ENCODE measurements at places on chromosomes 13 and 19.
A peak's percentile ranks its signal among the peaks of the same experiment; 100 is the strongest.

- peak; percentile 84 for DNase-seq
Measured at GRCh38 chr19:46495786-46496099, at the start of gene PNMA8B. PNMA8B (minus strand) TSS chr19:46495867; CDS start chr19:46495465, 402 bp downstream.

GRCh38 chr13:35057858-35058257 is 115.8 kb downstream of the NBEA start:
- DNase-seq: no peak

- no peak for DNase-seq
Measured at GRCh38 chr13:74325106-74325505, 190.9 kb upstream of the KLF12 start.

DNA sequence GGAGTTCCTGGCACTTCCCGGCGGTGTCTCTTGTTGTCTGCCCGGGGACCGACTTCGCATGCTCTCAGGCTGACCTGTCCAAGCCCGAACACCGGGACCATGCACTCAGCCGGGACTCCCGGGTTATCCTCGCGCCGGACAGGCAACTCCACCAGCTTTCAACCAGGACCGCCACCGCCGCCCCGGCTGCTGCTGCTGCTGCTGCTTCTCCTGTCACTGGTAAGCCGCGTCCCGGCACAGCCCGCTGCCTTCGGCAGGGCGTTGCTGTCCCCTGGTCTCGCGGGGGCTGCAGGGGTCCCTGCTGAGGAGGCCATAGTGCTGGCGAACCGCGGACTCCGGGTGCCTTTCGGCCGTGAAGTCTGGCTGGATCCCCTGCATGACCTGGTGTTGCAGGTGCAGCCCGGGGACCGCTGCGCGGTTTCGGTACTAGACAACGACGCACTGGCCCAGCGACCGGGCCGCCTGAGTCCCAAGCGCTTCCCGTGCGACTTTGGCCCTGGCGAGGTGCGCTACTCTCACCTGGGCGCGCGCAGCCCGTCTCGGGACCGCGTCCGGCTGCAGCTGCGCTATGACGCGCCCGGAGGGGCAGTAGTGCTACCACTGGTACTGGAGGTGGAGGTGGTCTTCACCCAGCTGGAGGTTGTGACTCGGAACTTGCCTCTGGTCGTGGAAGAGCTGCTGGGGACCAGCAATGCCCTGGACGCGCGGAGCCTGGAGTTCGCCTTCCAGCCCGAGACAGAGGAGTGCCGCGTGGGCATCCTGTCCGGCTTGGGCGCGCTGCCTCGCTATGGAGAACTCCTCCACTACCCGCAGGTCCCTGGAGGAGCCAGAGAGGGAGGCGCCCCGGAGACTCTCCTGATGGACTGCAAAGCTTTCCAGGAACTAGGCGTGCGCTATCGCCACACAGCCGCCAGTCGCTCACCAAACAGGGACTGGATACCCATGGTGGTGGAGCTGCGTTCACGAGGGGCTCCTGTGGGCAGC is 661 bp downstream of the FREM2 start:
- DNase-seq: no peak

DNA sequence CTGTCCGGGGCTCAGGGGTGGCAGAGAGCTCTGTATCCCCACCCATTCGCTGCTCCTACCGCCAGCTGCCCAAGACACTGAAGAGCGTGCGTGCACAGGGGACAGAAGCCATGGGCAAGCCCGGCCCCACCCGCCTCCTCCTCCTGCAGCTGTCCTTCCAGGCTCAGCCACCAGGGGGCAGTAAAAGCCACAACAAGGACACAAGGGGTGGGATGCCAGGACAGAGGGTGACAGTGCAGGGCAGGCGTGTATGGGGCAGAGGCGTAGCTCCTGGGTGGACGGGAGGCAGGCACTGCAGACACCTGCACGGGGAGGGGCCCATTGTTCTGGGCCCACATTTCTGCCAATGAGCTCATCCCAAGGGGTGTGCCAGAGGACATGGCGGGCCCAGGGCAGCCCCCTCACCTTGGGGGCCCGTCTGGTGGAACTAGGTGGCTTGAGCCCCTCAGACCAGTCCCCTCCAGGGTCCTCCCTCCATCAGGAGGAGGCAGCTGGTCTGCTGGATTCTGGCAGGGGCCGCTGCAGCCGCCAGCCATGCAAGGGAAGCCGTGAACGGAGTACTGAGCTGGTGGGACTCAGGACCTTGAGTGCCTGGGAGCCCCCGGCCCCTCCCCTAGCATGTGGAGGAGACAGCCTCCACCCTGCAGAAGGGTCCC is 61.2 kb downstream of the MLLT1 start:
- DNase-seq: peak; percentile 87

DNA sequence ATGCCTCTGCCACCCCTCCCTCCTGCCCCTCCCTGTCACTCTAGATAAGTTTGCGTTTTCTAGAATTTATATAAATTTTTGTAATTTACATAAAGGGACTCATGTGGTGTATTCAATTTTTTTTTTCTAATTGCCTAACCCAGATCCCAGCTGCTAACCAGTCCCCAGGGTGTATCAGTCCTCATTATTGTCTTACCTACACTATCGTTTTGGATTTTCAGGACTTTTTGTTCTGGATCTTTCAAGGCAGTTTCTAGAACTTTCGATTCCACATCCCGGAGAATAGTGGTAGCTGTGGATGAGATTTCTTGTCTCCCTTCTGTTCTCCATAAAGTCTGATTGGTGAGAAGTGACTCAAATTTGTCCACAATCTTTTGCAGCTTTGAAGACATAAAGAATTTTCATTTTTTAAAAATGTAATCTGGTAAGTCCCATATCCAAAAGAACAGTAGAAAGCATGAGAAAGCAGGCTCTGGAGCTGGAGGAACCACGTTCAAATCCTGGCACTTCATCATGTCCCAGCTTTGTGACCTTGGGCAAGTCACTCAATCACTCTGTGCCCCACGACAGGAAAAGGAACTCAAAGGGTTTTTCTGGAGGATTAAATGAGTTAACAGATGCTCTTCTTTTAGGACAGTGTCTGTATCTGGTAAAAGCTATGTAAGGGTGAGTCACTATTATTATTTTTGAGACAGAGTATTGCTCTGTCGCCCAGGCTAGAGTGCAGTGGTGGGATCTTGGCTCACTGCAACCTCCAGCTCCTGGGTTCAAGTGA is 19.7 kb downstream of the ADGRE3 start:
- DNase-seq: no peak

DNA sequence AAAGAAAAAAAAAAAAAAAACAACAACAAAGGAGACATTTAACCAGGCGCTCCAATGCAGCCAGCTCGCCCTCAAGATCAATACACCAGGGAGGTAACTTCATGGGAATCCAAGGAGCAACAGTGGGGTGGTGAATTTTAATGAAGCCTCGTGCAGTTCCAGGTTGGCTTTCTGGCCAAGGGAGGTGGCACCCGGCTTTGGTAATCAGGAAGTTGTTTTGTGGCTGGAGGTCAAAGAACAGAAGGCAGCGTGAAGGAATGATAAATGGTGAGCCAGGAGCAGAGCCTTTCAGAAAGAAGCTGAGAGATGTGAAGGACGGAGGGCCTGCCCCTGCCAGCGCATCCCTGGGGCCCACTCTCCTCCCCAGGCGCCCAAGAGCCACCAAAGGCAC is 188.2 kb upstream of the TSC22D1 start:
- DNase-seq: no peak

DNA sequence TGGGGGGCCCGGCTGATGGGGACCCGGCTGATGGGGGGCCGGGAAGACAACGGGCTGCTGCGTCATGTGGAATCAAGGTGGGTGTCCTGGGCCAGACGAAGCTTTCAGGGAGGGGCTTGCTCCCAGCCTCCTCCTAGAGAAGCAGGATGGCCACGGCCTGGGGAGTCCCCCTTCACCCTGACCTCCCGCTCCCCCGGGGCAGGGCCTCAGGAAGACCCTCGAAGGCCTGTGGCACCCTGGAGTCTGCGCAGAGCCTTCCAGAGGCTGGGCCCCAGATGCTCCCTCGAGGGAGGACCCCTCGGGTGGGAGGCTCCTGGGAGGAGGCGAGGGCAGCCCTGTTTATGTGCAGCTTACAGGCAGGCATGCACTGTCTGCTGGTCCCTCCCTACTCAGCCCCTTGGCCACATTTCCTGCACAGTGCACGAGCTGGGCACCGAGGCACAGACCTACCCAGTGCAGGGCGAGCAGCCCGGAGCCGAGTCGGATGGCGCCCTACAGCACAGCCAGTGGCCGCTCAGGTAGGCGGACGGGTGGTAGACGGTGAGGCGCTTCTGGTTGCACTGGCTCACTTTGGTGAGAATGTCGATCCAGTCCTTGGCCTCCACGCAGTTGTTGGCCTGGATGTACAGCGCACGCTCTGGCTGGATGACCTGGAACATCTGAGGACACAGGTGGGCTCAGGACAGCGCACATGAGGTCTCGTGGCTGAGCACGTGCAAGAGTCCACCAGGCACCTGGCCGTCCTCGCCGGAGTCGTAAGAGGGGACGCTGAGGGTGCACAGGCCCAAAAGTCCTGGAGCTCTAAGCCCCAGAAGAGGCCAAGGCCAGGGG is 22.4 kb upstream of the C13orf46 start:
- no peak for DNase-seq

- DNase-seq: no peak
Measured at GRCh38 chr13:63481334-63481733, 2065.7 kb upstream of the PCDH20 start.

- DNase-seq: no peak
Measured at GRCh38 chr19:42424712-42425131, 2.5 kb downstream of the LIPE start.

GRCh38 chr19:54430306-54431254 is 15.3 kb downstream of the TTYH1 start:
- peak; percentile 81 for DNase-seq

DNA sequence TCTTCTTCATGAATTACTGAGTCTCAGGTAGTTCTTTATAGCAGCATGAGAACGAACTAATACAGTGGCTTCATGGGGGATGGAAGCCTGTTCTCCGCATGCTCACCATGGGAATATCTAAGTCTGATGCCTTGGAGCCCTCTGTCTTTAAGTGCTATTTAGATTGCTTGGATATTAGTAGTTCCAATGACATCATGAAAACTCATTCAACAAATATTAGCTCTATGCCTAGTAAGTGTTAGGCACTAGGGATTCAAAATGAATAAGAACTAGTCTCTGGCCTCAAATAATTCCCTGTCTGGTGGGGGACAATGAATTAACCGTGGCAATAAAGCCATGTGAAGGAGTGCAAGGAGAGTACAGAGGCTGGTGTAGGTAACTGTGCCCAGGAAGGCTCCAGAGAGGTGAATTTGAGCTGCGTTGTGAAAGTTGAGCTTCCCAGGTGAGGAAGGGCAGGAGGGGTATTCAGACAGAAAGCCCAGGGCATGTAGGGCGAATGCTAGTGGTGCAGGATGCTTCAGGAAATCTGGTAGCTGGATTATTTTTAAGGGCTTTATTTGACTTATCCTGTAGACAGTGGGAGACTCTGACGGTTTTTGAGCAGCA is 6.1 kb upstream of the WASF3 start:
- no peak for DNase-seq

DNA sequence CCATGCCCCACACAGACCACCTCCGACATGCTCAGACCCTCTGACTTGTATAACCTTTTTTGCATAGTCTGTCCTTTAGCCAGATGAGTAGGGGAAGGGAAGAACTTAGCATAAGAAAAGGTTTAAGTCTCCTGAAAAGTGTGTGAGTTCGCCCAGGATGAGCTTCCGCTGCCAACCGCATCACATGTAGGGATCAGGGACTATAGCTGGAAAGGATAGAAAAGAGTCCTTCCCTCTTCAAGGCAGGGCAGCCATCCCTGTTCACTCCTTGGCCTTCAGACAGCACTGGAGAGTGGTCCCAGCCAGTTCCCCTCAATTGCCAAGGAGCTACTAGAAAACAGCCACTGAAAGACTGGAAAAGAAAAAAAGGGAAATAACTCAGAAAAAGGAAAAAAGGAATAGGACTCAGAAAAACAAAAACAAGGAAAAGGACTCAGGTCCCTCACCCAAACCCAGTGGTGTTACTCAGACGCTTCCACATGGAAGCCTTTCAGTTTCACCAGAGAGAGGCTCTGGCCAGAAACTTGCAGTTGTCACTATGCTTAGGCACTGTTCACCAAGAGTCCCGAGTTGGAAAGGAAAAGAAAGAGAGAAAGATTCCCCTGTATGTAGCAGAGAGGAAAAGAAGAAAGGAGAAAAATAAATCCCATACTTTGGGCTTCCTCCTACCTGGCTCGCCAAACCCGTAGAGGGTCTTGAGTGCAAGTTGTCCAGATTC is 5.6 kb upstream of the TM9SF2 start:
- no peak for DNase-seq

GRCh38 chr19:2653710-2654707 is 48.5 kb downstream of the GNG7 start:
- DNase-seq: no peak

DNA sequence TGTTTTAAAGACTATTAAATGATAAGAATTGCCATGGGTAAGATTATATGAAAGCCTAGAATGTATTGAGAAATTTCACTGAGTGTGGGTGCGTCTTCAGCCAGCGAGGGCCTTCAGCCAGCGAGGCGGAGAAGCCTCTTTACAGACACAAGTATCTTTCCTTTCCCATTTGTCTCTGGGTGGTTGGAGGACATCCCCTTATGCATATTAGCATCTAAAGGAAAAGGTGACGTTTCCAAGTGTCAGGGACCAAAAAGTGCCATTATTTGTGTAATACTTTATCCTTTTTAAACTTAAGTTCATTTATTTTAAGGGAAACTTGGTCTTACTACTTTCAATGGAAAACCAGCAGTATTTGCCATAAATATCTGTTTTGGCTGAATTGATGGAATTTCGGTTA is 22.2 kb downstream of the SMARCA4 start:
- no peak for DNase-seq

DNA sequence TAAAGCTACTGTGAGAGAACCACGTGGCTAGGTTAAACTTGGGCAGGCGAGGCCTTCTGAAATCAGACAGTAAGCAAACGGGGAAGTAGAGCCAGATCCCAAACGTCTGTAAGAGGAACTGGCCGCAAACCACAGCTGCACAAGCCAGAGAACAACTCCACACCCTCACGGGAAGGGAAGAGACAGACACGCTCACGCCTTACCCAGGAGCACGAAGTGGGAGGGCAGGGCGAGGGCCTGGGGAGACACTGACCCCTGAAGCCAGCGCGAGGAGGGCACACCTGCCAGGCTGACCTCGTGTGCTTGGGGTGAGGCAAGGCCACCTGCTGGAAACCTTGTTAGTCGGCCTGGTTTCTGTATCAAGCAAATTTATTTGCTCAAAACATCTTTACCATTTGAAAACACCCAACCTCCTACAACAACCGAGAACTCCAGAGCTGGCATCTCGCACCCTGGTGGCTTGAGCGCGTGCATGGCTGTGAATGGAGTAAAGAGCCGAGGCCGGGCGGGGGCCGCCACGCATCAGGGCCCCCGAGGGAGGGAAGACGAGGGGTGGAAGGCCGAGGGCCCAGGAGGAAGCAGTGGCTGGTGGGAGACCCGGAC is 7.3 kb downstream of the POLR2E start:
- DNase-seq: no peak

GRCh38 chr19:56840451-56841192 is at the start of the genes PEG3 and ZIM2:
PEG3 (minus strand) TSS chr19:56840726; CDS start chr19:56824655, 16,071 bp downstream.
ZIM2 (minus strand) TSS chr19:56840726; CDS start chr19:56824277, 16,449 bp downstream.
- DNase-seq: no peak

Data from K562 (cell line).